ENCODE measurements at places on chromosomes 6 and 20. TPM values are rescaled to one million over a fixed set of nuclear protein-coding genes. Genes with fewer than 3 reads are reported as not detected.

DNA sequence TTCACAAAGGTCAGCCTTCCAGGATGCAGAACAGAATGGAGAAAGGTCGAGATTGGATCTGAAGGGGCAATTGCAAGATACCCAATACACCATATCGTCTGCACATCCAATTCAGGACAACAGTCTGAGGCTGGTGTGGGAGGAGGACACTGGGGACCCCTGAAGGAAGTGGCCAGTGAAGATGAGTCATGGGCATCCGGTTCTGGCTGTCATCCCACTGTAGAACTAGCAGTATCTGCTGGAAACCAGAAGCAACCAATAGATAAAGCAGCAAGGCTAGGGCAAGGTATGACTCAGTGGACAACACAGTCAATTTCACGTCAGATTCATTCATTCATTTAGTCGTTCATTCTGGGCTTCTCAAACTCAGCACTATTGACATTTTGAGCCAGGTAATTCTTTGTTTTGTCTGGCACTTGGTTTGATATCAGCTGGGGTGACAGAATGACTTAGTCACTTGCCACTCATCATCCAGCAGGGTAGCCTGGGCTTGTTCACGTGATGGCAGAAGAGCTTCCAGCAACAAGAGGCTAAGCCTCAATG lies 30.3 kb upstream of the SHLD1 start:
- peaks cover 12% of the 10 kb centered on the region for H3K4me1 ChIP-seq
- no peaks in the 10 kb centered on the region for H3K27me3 ChIP-seq
- H3K27ac ChIP-seq: no peak overlapping the region
- no peak overlapping the region for H3K4me3 ChIP-seq
- no peaks in the 10 kb centered on the region for H3K36me3 ChIP-seq

DNA sequence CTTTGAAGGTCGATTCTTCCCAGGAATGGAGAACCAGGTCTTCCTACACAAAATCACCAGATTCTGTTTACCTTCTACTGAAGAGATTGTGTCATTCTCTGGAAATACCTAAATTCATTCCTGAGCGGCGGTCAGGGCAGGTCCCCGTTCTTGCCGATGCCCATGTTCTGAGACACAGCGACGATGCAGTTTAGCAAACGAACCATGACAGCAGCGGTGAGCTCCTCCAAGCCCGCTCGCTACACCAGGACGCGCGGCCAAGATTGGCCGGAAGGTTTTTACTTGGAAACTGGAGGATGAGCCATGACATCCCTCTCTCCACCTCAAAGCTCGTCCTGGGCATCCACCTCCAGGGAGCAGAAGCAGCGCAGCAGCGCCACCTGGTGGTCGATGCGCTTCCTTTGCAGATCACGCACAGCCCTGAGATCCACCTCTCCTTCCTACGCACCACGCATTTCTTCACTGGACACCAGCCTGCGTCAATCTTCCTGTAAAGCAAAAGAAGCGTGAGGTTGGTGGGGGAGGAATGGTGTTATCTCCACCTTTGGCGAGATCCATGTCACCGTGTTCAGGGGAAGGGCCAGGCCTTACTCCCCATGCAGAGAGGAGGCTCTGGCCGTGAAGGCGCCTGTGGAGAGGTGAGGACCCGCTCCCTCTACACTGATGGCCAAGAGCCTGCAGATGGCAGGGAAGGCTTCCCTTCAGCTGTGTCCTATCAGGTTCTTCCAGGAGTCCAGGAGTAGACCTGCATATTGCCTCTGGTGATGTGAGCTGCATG lies 9.9 kb upstream of the HLA-B start:
- peaks cover 7% of the 10 kb centered on the region for H3K4me1 ChIP-seq
- H3K27ac ChIP-seq: no peak overlapping the region
- peak overlapping the region; percentile 48 for H3K4me3 ChIP-seq
- peak; percentile 91 for DNase-seq
- H3K27me3 ChIP-seq: no peaks in the 10 kb centered on the region

DNA sequence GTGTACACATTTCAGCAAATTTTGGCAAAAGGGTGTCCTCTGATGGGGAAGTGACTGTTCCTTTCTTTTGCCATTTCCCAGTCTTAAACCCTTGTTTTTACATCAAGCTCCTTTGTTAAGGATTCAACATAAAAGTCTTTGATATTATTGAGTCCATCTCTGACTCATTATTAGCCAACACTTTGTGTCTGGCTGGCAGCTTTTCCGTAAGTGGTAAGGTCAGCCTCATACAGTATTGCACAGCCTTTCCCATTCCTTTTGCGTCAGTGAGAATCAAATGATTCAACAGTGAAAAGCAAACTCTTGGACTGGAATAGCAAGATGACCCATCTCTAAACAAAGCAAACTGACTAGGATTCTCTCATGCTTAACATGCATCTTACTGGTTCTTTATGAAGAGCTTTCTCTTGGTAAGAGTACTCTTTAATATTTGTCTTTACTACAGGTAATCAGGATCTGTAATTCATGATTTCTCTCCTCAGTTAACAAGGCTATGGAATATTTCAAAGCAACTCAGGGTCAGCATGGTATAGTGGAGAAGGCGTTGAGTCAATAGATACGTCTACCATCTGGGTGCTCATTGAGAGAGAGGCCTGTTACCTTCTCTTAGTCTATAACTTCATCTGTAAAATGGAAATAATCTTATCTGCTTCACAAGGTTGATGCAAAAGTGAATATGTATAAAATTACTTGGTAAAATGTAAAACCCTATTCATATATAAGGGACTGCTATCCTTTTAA lies 183.6 kb downstream of the PRL start:
- no peaks in the 10 kb centered on the region for H3K4me1 ChIP-seq
- no peaks in the 10 kb centered on the region for H3K36me3 ChIP-seq
- no peak overlapping the region for H3K27ac ChIP-seq
- DNase-seq: no peak
- no peak overlapping the region for H3K4me3 ChIP-seq

GRCh38 chr20:9119776-9120175 lies 50.9 kb downstream of the PLCB4 start:
- no peak overlapping the region for H3K4me3 ChIP-seq
- no peaks in the 10 kb centered on the region for H3K27me3 ChIP-seq
- no peaks in the 10 kb centered on the region for H3K36me3 ChIP-seq
- DNase-seq: no peak
- H3K4me1 ChIP-seq: no peaks in the 10 kb centered on the region

- H3K4me1 ChIP-seq: no peaks in the 10 kb centered on the region
- no peaks in the 10 kb centered on the region for H3K36me3 ChIP-seq
- no peak overlapping the region for H3K27ac ChIP-seq
These were observed 113.1 kb downstream of the BMP7 start for GRCh38 chr20:57153238-57153905.

DNA sequence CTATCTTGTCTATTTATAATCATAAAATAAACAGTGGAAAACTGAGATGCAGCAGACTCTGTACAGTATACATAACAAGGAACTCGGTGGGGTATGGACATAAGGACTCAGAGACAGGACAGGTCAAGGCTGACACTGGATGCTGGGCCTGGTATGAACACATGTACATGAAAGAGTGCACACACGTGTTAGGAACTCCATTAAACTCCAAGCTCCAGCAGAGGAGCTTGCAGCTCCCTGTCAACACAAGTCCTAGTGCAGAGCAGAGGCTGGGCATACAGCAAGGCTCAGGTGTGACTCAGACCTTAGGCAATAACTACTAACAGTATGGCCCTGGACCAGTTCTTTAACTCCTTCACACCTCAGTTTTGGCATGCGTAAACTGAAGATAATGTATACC lies 17.1 kb downstream of the NAPB start:
- H3K27me3 ChIP-seq: no peaks in the 10 kb centered on the region
- no peak overlapping the region for H3K27ac ChIP-seq
- peaks cover 3% of the 10 kb centered on the region for H3K4me1 ChIP-seq
- DNase-seq: no peak
- H3K4me3 ChIP-seq: no peak overlapping the region

DNA sequence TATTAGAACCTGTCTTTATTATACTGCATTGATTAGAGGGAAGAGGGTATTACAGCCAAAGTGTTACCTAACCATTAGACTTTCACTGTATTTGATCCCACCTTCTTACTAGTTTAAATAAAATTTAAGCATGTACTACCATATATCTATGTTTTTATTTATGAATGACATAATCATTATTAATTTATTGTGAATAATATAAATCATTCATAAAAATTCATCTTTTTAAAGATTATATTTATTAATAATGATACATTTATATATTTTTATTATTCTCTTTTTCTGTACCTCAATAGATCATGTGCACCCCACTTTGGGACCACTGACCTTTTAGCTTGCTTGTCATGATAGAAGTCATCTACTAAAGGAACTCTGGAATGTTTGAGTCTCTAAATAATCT lies 223.5 kb upstream of the MARCKS start:
- no peak overlapping the region for H3K4me3 ChIP-seq
- H3K27me3 ChIP-seq: no peaks in the 10 kb centered on the region
- no peak overlapping the region for H3K27ac ChIP-seq
- H3K36me3 ChIP-seq: no peaks in the 10 kb centered on the region

GRCh38 chr6:134065706-134066105 lies 13.3 kb upstream of the SLC2A12 start:
- no peak for DNase-seq
- H3K27ac ChIP-seq: no peak overlapping the region
- H3K4me1 ChIP-seq: no peaks in the 10 kb centered on the region
- no peak overlapping the region for H3K4me3 ChIP-seq

DNA sequence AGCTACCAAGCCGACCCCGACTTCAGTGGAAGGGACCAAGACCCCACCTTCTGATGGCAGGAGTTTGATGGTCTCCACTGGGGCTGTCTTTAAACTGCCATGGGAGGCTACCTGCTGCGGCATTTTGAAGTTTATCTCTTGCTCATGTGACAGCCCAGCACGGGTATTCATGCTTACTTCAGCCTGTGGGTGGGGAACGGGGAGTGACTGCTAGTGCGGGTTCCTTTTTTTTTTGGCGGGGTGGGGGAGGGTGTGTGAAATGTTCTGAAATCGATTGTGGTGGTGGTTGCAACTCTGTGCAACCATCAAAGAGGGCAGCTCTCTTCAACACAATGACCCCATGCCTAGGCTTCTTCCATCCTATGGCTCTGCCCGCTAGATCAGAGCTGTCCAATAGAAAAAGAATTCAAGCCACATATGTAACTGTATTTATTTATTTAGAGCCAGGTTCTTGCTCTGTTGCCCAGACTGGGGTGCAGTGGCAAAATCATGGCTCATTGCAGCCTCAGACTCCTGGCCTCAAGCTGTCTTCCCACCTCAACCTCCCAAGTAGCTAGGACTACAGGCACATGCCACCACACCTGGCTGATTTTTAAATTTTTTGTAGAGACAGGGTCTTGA lies 53.7 kb downstream of the PPP1R16B start:
- no peaks in the 10 kb centered on the region for H3K36me3 ChIP-seq
- no peak overlapping the region for H3K27ac ChIP-seq
- H3K27me3 ChIP-seq: no peaks in the 10 kb centered on the region
- H3K4me1 ChIP-seq: no peaks in the 10 kb centered on the region

- DNase-seq: no peak
- no peaks in the 10 kb centered on the region for H3K27me3 ChIP-seq
- H3K36me3 ChIP-seq: no peaks in the 10 kb centered on the region
- no peak overlapping the region for H3K4me3 ChIP-seq
These were observed 24.8 kb upstream of the SPDEF start for GRCh38 chr6:34580707-34581560.

DNA sequence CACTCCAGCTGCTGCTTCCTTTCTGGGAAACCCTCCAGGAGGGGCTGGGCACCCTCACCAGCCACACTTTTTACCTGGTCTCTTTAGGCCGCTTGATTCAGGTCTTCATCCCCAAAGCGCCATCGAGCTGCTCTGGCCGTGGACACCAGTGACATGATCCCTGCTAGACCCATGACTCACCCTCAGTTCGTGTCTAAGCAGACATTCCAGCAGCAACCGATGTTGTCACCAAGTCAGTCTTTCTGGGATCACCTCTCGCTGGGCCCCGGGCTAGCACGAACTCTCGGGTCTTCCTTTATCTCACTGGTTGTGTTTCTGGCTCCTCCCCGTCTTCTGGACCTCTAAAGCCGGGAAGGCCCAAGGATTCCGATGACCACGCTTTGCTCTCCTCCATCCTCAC lies 43.0 kb upstream of the GPR31 start:
- no peak for DNase-seq
- no peaks in the 10 kb centered on the region for H3K27me3 ChIP-seq
- H3K27ac ChIP-seq: no peak overlapping the region
- H3K4me3 ChIP-seq: no peak overlapping the region
- H3K36me3 ChIP-seq: no peaks in the 10 kb centered on the region

- DNase-seq: no peak
- H3K4me1 ChIP-seq: peaks cover 10% of the 10 kb centered on the region
- no peak overlapping the region for H3K4me3 ChIP-seq
These were observed 52.2 kb downstream of the ZMYND8 start for GRCh38 chr20:47304287-47304686.

Gene GINM1
- total RNA-seq: 22.7 TPM

Gene PACSIN1
- total RNA-seq: 0.14 TPM
